H7 (cell line): ENCODE measurements at places on chromosomes 12 and 14.

- DNase-seq, result peak; percentile 65
Observed at GRCh38 chr14:99853206-99853605, 60.0 kb downstream of the EML1 start.

DNA sequence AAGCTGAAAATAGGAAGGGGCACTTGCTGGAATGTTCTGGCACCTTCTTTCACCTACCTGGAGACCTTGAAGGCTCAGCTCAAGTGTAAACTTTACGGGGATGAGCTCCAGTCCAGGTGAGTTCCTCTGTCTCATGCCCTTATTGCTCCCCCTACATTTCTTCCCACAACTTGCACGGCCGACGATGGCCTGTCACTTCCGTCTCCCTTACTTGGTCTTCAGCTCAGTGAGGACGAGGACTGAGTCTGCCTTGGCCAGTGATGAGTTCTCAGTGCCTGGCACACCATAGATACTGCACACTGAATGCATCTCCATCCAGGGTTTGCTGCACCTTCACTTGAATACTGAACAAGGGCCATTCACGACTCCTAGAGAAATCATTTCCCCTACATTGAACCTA is 21.4 kb downstream of the ADGRD1 start:
- DNase-seq, result no peak

DNA sequence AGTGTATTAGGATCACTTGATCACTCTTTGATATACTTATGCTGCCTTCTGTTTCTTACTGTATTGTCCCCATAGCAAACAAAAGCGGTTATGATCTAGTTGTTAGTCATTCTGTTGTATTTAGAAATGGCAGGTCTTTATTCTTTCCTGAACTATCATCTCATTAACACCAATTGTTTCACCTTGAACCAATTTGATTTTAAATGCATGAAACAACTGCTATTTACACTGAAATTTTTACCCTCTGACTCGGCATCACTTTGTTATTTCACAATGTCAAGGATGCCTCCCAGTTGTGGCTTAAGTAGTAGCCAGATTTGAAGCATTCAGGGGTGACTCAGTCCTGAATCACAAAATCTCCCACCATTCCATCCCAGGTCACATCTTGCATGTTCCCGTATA is 303.5 kb downstream of the EGLN3 start:
- no peak for DNase-seq

DNA sequence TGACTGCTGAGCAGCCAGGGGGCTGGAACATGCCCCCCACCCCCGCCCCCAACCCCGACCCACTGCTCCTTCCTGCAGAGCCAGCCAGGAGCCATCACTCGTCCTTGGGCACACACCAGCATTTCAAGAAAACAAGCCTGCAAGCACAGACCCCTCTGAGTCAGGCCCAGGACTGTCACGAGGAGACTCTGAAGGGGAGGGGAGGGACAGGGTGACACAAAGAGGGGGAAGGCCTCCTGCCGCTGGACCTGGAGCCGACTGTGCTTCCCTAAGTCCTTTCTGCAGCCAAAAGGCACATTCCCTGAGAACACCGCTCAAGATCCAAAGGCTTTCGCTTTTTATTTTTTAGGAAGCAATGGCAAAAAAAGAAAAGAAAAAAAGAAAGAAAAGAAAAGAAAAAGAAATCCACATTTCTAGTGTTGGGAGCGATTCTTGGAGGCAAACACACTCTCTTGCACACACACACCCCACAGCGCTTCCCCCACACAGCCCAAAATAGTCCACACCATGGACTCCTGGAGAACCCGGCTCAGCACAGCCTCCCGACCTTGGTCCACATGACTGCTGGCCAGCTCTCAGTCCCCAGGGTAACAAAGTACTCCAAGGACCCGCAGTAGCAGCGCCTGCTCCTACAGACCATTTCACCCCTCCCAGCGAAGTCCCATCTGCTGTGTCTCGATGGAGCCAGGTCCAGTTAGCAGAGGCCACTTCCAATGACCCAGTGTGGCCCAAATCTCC is 101.7 kb downstream of the DPF3 start:
- DNase-seq, result no peak

GRCh38 chr12:90970471-90970870 is 15.5 kb upstream of the CCER1 start:
- DNase-seq, result no peak

DNA sequence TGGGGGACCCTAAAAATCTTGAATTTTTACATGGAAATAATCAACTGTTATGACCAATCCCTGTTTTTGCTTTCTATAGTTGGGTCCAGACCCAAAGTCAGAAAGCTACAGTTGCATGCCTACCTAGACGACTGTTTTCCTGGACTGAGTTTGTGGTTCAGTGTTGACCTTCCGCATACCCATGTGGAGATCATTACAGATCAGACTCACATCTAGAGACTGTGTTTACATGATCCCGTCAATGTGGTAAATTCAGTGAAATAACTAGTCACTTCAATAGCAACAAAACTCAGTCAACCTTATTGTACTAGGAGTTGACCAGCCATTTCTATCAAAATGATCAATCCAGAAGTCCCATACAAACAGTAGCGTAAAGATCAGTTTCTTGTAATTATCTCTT is 257.6 kb downstream of the EGLN3 start:
- no peak for DNase-seq

DNA sequence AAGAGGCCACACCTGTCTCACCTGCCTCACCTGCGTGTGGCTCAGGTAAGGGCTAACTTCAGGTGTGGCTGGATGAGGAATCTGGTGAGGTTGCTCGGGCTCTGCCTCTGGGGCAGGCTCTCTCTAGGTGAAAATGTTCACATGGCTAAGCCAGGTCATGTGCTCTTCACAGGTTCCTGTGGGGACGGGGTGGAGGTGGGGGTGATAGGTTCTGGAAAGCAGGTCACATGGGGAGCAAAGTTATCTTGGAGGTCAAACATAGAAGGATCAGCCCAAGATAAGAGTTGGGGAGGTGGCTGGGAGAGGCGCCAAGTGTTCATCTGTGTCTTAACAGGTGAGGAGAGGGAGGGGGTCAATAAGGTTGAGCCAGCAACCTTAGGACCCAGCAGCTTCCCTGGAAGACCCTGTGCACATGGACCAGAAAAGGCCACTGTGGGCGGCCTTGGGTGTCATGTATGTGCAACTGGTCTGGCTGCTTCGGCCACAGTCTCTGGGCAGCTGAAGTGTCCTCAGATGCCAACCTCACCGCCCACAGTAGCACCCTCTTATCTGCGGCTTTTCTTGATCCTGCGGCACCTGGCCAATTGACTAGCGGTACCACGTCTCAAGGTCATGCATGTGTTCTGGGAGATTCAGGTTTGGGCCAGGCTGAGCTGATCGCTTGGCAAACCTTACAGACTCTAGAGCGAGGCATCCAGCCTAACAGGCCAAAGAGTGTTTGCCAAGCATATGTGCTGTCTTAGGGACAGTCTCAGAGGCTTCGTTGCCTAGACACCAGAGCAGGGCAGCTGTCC is 60.5 kb downstream of the CACNA1C start:
- DNase-seq, result no peak

DNA sequence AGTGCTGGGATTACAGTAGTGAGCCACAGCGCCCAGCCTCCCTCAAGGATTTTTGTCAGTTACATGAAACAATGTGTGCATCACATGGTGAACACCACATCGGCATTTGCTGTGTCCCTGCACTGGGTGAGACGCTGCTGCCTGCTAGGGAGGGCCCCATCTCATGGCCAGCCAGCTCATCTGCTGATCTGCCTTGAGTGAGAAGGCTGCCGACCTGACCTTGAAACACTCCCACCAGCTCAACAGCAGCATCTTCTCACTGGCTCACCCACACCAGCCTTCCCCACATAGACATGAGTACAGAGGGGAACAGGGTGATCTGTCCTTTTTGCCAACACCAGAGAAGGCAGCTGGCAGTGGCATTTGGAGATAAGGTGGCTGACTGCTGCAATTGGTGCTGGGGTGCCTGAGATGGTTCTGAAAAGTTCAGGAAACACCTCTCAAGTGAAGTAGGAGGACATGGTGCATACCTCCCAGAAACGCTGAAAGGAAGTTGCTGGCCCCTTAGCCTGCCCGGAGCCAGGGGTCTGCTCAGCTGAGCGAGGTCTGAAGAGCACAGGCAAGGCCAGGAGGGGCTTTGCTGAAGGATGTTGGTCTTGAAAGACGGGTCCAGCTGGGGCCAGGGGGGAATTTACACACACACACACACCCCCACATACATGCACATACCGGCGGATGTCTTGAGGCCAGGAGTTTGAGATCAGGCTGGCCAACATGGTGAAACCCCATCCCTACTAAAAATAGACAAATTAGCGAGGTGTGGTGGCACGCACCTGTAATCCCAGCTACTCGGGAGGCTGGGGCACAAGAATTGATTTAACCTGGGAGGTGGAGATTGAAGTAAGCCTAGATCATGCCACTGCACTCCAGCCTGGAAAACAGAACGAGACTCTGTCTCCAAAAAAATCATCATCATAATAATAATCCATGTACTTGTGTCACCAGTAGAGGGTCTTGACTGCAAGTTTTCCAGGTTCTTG is 14.3 kb upstream of the PPP1R13B start:
- DNase-seq, result peak; percentile 25

DNA sequence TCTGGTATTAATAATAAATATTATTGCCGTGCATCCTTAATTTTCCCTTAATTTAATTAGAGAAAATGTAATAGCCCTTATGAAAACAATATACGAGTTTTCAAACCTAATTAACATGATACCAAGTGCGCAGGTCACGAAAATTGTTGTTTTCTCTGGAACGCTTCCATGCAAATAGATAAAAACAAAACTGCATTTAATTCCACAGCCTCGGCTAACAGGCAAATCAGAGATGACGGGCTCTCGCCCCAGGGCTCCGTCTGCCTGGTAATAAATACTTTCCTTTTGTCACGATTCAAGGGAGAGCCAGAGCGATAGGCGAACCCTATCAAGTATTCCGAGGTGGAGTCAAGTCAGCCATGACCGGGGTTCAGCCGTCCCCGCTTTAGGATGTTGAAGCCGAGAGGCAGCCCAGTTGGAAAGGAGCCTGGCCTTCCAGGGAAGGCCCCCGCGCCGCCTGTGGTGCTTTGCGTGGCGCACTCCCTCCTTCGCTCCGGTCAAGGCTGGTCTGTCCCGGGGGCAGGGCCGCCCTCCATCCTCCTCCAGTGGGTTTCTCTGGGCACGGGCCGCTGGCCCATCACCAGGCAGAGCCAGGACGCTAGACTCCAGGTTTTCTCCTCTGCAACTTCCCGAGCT is 137.8 kb upstream of the GSC start:
- no peak for DNase-seq

GRCh38 chr12:117228239-117228638 is 38.0 kb upstream of the FBXO21 start:
- DNase-seq, result no peak

DNA sequence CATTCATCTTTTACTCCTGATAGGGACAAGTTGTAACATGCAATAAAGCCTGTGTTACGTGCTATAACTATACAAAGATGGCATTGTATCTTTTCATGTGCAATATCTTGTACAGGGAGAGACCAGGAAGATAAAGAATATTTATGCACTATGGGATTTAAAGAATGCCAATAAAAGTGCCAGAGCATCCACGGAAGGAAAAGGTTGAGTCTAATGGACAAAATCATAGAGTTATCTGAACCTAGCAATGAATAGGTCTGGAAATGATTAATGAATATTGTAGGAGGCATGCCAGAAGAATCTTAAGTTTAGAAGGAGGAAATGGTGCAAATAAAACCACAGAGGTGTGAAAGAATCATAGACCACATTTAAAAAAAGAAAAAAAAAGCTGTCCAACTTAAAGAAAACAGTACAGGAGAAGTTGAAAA is 263.9 kb downstream of the KCNC2 start:
- no peak for DNase-seq

DNA sequence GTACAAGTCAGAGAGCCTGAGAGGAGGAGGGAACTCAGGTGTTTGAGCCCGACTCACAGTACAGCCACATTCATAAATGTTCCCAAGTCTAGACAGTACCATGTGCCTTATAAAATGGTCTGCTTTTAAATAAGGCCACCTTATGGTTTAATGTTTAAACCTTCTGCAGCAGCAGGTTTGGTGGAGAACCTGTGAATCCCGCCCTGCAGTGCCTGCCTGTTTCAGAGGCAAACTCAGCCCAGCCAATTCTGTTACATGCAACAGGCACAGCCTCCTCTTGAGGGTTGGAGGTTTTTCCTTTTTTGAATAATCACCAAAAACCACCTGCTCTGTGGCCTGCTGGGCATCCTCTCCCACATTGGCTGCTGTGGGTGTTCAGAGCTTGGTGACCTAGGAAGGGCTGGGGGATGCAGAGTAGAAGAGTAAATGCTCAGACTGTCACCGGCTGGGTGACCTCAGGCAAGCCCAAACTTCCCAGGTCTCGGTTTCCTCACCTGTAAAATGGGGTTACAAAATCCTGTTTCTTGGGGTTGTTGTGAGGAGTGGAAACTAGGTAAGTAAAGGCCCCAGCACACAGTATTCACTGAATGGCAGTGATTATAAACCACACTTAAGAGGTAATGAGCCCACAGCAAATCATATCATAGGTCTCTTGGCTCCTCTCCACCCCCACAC is 28.0 kb downstream of the NUAK1 start:
- DNase-seq, result no peak

DNA sequence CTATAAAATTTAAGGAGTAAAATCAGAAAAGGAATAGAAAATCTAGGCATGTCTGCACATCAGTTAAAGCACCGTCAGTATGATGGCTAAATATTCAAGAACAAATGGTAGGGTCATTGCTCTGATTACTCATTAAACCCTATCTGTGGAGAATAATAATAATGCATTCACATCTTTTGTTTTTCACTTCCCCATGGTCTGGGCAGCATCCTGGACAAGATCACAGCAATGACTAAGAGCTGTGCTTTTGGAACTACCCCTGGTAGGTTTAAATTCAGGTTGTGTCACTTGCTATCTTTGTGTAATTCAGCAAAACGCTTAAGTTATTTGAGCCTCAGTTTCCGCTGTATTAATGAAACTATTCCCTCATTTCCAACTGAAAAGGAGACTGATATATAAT is 33.1 kb downstream of the C12orf42 start:
- no peak for DNase-seq

GRCh38 chr12:115402443-115403180 is 718.6 kb upstream of the TBX3 start:
- no peak for DNase-seq

DNA sequence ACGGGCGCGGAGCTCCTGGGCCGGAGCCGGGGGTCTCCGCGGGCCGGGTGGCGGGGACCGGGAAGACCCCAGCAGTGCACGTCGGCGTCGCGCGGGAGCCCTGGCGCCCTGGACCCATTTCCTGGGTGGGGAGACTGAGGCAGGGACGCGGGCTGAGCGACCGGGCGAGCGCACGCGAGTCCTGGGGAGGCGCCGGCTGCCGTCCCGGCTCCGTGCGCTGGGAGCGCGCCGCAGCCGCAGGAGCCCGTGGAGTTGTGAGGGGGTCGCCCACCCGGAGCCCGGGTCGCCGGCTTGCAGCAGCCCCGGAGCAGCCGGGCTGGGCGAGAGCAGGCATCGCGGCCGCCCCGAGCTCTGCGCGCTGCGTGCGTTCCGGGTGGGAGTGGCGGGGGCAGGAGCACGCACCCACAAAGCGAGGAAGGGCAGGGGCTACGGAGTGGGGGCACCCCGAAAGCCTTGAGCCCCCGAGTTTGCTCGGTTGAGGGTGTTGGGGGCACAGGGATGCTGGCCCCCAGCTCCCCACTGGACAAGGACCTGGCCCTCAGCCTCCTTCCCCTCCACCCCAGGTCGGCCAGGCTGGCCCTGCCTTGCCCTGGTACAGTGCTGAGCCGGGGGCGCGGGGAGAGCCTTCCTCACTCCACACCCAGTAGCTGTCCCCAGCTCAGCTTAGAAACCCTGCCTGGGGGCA is 620 bp downstream of the MMP17 start:
- peak; percentile 87 for DNase-seq

GRCh38 chr12:94615260-94616181 is 34.8 kb downstream of the TMCC3 start:
- DNase-seq, result no peak
